ENCODE measurements at places on chromosomes 16 and 17.

DNA sequence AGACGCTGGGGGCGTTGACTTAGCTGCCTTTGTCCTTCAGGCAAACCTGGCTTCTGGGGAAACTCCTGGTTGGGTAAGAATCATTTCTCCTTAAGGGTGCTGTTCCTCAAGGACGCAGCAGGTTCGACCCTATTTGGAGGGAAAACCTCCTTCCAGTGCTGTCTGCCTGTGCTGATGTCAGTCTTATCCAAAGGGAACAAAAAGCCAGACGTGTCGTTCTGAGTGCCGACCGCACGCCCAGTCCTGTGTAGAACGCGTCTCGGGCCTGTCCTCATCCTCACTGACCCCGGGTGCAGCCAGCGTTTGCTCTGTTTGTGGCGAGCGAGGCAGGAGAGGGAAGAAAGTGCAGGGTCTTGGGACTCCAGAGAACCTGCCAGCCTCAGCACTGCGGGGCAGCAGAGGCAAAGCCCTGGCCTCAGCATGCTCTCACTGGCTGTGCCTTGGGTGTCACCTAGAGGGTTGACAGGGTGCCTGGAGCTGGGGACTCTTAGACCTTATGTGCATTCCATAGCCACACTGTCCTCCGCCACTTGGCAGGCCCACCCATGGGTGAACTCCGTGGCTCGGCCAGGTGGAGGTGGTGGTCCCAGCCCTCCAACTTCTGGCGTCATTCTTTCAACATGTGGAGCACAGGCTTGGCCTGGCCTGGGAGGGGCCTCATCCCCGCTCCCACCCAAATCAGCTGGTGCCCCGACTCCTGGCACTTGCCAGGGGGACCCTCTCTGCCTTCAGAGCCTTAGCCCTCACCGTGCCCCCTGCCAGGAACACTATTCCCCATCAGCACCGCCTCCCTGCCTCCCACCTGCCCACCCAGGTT is 6.0 kb downstream of the SNN start:
- DNase-seq = no peak

GRCh38 chr17:45296003-45296832 is 20.6 kb downstream of the MAP3K14 start:
- peak; percentile 83 for DNase-seq

DNA sequence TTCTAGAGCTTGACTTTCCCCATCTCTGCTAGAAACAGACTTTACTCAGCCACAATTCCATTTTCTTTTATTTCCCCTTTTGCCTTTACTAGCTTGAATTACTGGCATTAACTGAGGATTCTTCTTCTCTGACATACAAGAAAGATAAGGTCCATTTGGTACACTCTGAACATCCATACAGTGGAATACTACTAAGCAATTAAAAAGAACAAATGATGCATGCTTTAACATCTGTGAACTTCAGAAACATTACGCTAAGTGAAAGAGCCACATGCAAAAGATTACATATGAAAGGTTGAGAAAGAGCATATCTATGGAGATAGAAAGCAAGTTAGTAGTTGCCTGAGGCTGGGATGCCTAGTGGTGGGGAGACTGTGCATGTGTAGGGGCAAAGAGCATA is 130.9 kb downstream of the PPM1E start:
- DNase-seq = no peak

GRCh38 chr17:37160944-37161343 is 212.2 kb downstream of the AATF start:
- DNase-seq = no peak

DNA sequence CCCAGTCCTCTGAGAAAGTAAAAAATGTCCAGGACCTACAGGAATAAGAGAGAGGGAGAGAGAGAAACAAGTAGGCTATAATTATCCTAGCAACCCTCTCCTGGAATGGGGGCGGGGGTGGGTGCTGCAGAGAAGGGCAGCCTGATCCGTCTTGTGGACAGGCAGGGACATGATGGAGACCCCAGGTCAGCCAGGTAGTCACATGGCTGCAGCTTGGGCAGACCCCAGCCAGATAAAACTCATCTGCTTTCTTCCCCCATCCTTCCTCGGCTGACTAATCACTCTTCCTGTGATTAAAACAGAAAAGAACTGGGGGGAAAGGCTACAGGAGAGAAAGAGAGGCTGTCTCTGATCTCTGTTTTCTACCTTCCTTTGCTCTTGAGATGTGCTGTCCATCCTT is 32.6 kb downstream of the COPZ2 start:
- DNase-seq = no peak

GRCh38 chr17:51580869-51581268 is 320.5 kb downstream of the UTP18 start:
- DNase-seq = no peak

DNA sequence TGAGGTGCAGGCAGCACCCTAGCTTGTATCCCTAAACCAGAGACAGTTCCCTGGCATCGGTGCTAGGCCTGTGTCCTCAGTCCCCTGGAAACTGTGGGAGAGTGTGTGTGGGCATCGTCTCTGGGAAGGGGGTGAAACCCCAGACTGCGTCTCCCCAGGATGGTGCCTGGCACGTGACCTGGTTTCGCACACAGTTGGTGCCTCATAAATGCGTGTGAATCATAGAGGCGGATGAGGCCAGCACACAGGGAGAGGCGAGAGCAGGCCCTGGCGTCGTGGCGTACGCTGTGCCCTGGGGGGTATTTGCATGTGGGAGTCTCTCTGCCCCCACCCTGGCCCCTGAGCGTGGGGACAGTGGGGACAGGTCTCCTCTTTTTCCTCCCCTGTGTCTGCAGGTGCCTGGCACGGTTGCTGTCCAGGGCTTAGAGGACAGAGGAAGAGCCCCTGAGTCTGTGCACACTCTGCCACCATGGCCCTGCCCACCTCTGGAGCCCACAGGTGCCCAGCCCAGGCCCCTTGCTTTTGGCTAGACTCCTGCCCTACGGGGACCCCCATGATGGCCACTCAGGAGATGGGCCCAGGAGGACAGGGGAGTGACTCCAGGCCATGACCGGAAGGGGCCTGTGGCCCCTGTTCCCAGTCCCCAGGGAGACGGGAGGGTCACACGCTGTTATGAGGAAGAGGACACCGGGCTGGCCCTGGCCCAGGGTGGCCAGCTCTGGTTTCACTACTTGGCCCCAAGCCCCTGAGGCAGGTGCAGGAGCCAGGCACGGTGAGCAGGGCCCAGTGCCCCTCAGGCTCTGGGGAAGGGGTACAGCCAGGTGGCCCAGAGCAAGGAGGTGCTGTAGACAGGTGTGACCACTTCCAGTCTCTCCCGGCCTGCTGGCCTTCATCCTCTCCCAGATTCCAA is 1.3 kb upstream of the FSCN2 start:
- DNase-seq = no peak

- no peak for DNase-seq
Measured at GRCh38 chr17:3335876-3336275, 37.7 kb upstream of the OR3A1 start.
